ENCODE measurements at places on chromosomes 16 and 17. TPM values are rescaled to one million over a fixed set of nuclear protein-coding genes. Genes with fewer than 3 reads are reported as not detected.

Gene NHLRC4
- total RNA-seq: 0.85 TPM

Gene GP1BA
- total RNA-seq: not detected

Gene TBC1D3C
- total RNA-seq: not detected

Gene CLEC16A
- 48.3 TPM for total RNA-seq

Gene KCNJ18
- not detected for total RNA-seq

Gene MFSD6L
- total RNA-seq: not detected

Gene SLC2A4
- 0.35 TPM for total RNA-seq

DNA sequence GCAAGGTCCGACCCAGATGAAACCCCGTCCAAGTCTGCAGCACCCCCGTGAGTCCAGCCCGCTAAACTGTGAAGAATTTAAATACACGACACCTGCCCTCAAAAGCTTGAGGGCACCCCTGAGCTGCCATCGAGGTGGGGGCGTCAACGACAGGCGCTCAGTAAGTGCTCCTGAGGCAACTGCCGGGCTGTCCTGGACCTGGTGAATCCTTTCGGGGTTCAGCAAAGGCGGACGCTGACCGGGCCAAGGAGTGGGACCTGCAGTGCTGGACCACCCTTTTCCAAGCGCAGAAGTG lies 512 bp upstream of the ENDOV start:
- peak; percentile 13 for DNase-seq

GRCh38 chr17:8255499-8255898 lies 6.4 kb downstream of the PFAS start:
- DNase-seq: no peak

- no peak for DNase-seq
Measured at GRCh38 chr17:17902877-17903276, 66.1 kb upstream of the SREBF1 start.

- peak; percentile 47 for DNase-seq
Measured at GRCh38 chr16:64489449-64489848, 632.4 kb downstream of the CDH11 start.

DNA sequence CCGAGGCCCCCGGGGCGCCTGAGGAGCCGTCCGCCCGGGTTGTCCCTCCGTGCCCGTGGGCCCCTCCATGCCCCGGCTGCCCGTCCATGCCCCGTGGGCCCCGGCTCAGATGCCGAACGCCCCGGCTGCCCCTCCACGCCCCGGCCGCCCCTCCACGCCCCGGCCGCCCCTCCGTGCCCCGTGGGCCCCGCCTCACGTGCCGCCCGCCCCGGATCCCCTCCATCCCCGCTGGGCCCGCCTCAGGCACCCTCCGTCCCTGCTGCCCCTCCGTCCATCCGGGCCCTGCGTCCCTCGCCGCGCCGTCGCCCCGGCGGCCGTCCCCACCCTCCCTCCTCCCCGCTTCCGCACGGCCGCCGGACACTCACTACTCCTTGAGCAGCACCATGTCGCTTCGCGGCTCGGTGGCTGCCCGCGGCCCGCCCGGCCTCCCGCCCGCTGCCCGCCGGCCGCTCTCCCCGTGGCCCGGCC lies 382 bp downstream of the PITPNA start:
- DNase-seq: no peak

DNA sequence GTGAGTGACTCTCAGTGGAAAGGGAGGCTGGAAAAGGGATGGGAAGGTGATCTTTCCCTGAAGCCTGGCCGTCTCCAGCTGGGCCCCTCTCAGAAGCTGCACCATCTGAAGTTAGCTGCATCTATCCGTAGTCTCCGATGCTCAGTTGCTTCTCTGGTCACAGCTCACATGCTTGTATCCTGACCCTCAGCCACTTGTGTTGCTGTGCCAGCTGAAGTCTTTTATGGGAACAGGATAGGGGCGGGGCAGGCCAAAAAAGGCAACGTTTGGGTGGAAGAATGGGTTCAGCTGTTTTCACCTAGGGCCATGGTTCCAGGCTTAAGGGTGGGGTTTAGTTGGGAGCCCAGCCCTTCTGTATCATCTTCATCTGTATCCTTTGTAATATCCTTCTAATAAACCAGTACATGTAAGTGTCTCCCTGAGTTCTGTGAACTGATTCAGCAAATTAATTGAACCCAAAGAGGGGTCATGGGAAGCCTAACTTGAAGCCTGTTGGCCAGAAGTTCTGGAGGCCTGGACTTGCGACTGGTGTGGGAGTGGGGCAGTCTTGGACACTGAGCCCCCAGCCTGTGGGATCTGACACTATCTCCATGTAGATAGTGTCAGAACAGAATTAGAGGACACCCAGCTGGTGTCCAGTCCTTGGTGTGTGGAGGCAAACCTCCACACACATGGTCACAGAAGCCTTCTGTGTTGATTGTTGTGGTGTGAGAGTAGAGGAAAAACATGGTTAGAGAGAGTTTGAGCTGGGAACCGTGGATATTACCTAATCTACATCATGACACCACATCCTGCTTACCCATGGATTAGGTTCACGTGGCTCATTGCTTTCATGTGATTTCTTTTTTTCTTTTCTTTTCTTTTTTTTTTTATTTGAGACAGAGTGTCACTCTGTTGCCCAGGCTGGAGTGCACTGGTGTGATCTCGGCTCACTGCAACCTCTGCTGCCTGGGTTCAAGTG lies 49.3 kb upstream of the FBXO47 start:
- DNase-seq: peak; percentile 33

DNA sequence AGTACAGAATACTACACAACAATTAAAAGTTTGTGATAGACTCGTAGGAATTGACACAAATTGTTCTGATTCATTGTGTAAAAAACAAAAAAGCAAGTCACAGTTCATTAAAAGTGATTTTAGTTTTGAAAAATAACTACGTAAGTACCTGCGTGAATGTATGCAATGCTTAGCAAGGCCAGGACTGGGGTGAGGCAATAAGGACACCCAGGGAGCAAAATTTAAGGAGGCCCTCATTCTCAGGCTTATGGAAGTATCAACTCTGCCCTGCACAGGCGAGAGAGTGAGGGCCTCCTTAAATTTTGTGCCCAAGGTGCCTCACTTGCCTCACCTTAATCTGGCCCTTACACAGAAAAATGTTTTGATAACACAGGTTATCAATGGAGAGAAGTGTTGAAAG lies 31.4 kb downstream of the NOG start:
- no peak for DNase-seq

- DNase-seq: no peak
Measured at GRCh38 chr17:9821921-9822320, at the start of gene GSG1L2. GSG1L2 (minus strand) TSS chr17:9822079; CDS start chr17:9822071, 8 bp downstream.

GRCh38 chr16:68146585-68146984 lies 61.4 kb downstream of the NFATC3 start:
- peak; percentile 79 for DNase-seq

GRCh38 chr16:48330841-48331192 lies 54.4 kb downstream of the SIAH1 start:
- no peak for DNase-seq

GRCh38 chr16:85569615-85570212 lies 43.4 kb upstream of the GSE1 start:
- peak; percentile 80 for DNase-seq

DNA sequence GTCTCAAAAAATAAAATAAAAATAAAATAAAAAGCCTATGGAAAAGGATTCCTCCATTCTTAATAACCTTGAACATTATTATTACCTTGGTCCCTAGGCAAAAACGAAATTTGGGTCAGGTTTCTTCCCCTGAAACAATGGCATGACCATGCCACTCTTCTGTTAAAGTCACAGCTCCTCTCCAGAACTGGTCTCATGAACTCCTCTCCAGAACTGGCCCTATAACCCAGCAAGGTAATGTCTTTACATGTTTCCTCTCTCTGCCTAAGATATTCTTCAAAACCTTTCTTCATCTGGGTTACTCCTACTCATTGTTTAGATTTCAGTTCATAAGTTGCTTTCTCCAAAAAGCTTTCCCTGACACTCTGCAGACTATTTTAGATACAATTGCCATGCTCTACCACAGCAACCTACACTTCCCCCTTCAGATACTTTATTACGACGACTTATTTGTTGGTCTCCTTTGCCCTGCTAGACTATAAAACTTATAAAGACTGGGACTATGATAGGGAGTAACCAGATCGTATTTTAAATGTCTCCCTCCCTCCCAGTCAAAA lies 13.5 kb downstream of the TRIM37 start:
- no peak for DNase-seq

DNA sequence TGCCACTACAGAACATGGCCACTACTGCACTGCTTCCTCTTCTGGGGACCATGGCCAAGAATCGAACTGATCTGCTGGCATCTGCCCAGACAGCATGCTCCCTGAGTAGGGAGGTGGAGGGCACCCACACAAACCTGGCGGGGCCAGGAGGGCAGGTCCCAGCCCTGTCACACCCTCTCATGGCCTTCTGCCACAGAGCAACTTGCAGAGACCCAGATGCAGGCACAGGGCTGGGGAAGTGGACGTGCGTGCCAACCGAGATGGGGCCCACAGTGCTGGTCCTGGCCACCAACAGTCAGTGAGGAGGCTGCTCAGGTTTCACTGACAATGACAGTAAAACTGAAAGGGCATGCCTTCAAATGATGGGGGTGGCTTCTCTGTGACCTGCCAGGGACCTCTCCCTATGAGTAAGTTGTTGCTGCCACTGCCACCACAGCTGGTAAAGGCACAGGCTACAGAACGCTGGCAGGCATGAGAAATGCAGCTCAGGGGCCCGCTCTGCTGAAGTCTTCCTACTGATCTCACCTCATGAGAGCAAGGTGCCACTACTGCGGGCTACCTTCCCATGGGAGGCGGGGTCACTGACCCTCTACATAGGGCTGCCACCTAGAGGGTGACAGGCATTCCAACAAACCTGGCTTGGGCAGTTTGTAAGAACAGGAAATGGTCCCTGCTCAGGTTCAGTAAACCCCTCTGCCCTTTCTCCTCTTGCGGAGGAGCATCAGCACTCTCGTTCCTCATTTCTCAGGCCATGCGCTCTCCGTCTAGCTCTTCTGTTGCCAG lies 15.5 kb downstream of the HIC1 start:
- no peak for DNase-seq

- no peak for DNase-seq
Measured at GRCh38 chr16:31221357-31222160, 4.6 kb upstream of the PYDC1 start.

DNA sequence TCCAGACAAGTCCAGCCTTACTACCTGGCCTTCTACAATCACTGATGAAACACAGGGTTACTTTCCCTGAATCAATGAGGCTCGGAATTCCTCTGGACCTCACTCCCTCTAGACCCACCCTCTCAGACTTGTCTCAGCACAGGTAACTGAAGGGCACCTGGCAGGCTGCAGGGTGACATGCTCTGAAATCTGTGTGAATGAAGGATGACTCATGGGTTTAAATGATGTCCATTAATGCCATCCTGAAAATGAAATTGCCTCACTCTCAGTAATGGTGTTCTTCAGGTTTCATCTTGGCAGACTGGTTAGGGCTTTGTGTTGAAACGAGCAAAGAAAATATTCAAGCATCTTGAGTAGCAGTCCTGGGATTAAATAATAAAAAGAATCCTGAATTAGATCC lies 134.4 kb downstream of the MAF start:
- DNase-seq: no peak
